ENCODE measurements at places on chromosomes 12 and 14. TPM values are rescaled to one million over a fixed set of nuclear protein-coding genes. Genes with fewer than 3 reads are reported as not detected.

The DCP1B gene
- total RNA-seq: 16.9 TPM

The STAC3 gene
- total RNA-seq: 5.8 TPM

The AMN gene
- 0.16 TPM for total RNA-seq

GRCh38 chr12:90999966-91000365 lies 4.8 kb downstream of the EPYC start:
- no peak for DNase-seq

- no peak for DNase-seq
These were observed 54.3 kb upstream of the CIT start for GRCh38 chr12:119931402-119931801.

The ABCD2 gene
- 0.75 TPM for total RNA-seq

DNA sequence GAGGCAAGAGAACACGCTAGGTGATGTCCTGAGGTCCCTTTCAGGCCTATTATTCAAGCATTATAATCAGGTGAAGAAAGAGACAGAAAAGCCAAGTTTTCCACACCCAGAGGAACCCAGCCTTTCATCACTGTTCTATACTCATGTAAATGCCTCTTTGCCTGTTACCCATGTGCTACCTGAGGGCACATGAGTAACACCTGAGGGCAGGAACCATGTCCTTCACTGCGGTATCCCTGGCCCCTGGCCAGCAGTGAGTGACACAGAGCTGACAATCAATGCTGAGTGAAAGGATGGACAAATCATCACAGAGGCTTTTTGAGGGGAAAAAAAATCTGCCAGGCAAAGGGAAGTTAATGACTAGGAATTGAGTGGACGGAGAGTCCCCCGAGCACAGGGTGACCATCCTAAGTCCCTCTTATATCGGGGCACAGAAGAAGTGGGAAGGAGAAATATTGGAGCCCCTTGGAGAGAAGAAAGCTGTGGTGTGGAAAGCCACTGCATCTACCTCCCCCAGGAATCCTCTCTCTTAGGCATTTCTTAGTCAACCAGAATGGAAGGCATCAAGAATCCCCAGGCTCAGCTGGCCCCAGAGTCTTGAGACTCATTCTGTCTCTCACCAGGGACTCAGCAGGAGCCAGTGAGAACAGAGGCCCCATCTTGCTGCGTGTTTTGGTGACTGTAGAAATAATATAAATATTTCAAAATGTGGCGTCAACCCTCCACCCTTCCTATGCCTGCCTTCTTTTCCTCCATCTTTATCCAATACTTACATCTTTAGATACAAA lies 212.9 kb downstream of the DPF3 start:
- DNase-seq: no peak

DNA sequence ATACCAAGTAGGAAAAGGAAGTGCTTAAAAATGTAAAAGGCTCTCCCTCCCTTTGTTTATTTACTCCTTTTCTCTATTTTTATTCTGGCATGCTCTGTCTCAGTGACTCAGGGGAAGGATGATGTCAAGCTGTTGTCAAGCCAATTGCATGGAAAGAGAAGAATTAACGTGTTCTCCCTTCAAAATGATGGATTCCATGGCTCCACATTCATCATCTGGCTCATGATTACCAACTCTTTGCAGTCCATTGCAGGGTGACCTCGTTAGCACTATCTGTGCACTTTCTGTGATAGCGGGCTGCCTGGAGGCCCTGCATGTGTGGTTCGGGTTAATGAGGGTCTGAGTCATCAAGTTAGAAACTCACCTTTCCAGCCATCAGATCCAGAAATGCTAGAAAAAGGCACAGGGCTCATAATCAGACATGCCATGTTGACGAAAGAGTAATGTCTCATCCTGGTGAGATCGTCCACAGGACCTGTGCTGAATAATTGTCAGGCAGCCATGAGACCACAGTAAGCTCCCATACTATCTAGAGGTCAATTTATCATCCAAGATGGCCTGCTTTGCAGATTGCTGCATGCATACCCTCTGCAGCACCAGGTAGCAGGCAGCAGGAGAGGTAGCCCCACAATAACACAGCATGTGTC lies 79.2 kb upstream of the BTG1 start:
- no peak for DNase-seq

GRCh38 chr12:45286621-45287020 lies 70.7 kb downstream of the ANO6 start:
- DNase-seq: no peak

GRCh38 chr12:120093592-120094355 lies 22.8 kb downstream of the RAB35 start:
- no peak for DNase-seq

GRCh38 chr14:51185180-51185579 lies 54.9 kb upstream of the TMX1 start:
- no peak for DNase-seq

GRCh38 chr12:42237052-42237852 lies 796 bp downstream of the YAF2 start:
- DNase-seq: peak; percentile 86
